ENCODE measurements at places on chromosomes 12 and 14. TPM values are rescaled to one million over a fixed set of nuclear protein-coding genes. Genes with fewer than 3 reads are reported as not detected.

Gene PPP4R4
- total RNA-seq = 17.3 TPM

Gene CLEC4E
- total RNA-seq = not detected

Gene SERPINA9
- total RNA-seq = not detected

Gene KRT77
- total RNA-seq = not detected

Gene PSMC6
- total RNA-seq = 90.9 TPM

Gene WDHD1
- 12.0 TPM for total RNA-seq
